ENCODE measurements at places on chromosomes 2 and 18.

GRCh38 chr18:79662034-79662433 lies 17.6 kb upstream of the CTDP1 start:
- DNase-seq: no peak

GRCh38 chr2:30984148-30984547 lies 154.1 kb downstream of the GALNT14 start:
- no peak for DNase-seq

- no peak for DNase-seq
Measured at GRCh38 chr2:200968735-200969134, 5.3 kb upstream of the ORC2 start.

GRCh38 chr2:206240327-206240726 lies 34.1 kb upstream of the ZDBF2 start:
- no peak for DNase-seq
